ENCODE measurements at places on chromosomes 2 and 18.

DNA sequence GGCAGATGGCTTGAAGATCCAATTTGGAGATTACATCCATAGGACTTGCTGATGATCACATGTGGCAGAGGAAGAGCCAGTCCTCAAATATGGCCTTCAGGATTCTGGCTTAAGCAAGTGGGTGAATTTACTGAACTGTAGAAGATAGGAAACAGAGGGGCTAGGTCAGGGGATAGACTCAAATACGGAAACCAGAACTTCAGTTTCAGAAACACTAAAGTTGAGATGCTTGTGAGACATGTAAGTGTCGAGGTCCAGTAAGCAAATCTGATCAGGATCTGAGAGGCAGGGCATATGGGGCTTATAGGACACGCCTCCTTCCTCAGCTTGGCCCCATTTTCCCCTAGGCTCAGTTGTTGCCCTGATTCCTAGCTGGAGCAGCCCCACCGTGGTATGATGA, 107.7 kb downstream of the LBH start:
- no peak for DNase-seq

DNA sequence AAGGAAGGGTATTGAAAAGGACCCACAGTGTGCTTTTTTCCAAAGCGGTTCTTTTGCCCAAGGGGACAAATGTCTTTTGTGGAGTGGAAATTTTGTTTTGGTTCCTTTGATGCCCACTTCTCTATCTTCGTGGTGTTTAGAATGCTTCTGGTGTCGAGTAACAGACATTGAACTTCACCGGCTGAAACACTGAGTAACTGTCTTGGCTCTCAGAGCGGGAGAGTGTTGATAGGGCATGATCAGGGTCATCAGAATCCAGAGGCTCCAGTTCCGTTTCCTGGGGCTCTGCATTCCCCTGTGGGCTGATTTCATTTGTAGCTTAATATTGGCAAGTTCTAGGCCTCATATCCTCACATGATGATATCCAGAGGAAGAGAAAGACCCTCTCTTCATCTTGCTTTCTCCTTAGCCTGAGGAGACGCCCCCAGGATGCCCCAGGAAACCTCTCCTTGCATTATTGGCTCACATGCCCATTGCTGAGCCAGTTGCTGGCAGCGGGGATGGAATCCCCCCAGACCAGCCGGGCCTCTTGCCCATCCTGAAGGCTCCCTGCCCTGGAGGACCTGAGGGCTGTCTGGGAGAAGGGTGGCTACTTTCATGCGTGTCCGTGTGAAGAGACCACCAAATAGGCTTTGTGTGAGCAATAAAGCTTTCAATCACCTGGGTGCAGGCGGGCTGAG, 27.9 kb upstream of the AGFG1 start:
- no peak for DNase-seq

DNA sequence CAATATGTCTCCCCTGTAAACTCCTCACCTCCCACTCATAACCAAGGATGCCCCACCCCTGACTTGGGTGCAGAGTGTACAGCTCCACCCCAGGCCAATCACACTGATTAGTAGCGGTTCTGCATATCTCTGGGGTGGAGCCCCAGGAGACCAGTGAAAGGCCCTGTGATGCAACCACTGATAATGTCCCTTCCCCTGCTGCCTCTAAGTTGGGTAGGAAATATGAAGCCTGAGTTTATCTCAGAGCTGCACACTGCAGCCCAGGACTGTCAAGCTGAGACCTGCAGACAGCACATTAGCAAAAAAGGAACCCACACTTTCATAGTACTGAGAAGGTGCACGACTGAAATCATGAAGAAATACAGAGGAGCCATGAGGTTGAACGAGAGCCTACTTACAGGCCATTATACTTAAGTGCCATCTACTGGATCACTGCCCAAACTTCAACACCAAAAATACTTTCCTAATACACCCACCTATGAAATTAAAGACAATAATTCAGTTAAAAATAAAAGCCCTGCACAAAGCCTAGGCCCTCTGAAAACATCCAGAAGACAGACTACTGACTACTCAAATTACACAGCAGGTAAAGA, 455.4 kb upstream of the LRRTM4 start:
- DNase-seq, result no peak

DNA sequence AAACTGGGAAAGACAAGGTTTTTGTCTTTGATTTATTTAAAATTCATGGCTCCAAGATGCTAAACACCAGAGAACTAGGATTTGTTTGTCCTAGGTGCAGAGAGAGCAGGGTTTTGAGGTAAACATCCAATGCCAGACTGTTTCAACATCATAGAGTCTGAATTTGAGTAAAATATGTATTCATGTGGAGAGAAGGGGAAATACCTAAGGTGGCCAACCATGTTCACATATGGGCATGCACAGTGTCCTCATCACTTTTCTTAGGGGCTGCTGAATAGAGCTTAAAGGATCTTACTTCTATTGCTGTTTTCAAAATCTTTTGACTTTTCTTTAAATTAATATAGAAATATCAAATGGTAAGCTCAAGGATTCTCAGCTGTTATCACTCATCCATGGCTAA, 287.0 kb upstream of the CCDC68 start:
- no peak for DNase-seq

- DNase-seq, result no peak
These were observed 54.7 kb upstream of the OTOF start for GRCh38 chr2:26532301-26533250.

GRCh38 chr2:230796280-230796862, 68.4 kb upstream of the ITM2C start:
- DNase-seq, result no peak

DNA sequence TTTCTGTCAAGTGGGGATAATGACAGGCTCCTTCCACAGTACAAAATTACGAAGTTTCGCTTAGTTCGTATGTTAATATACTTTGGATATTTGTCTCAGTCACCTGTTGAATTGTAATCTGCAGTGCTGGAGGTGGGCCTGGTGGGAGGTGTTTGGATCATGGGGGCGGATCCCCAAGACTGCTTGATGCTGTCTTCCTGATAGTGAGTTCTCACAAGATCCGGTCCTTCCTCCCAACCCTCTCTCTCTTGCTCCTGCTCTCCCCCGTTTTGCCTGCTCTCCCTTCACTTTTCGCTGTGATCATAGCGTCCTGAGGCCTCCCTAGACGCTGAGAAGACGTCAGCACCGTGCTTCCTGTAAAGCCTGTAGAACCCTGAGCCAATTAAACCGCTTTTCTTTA, 97.1 kb upstream of the EPB41L3 start:
- DNase-seq, result no peak

DNA sequence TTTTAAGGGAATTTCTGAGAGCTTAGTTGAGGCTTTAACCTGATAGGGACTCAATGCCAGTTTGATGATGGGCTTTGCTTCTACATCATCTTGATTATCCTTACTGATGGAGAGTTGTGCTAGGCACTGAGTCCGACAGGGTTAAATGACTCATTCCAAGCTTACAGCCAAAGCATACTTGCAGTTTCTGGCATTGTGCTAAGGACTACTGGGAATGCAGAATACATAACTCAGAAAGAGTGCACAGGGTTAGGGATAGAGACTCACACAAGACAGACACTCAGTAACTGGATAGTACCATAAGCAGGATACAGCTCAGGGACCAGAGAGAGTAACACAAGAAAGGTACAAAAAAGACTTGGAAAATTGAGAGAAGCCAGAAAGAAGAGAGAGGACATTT, 94.1 kb upstream of the SLC14A2 start:
- DNase-seq, result no peak
